Cortex of kidney (tissue), 1 donor: ENCODE measurements at places on chromosomes 3 and 15.

DNA sequence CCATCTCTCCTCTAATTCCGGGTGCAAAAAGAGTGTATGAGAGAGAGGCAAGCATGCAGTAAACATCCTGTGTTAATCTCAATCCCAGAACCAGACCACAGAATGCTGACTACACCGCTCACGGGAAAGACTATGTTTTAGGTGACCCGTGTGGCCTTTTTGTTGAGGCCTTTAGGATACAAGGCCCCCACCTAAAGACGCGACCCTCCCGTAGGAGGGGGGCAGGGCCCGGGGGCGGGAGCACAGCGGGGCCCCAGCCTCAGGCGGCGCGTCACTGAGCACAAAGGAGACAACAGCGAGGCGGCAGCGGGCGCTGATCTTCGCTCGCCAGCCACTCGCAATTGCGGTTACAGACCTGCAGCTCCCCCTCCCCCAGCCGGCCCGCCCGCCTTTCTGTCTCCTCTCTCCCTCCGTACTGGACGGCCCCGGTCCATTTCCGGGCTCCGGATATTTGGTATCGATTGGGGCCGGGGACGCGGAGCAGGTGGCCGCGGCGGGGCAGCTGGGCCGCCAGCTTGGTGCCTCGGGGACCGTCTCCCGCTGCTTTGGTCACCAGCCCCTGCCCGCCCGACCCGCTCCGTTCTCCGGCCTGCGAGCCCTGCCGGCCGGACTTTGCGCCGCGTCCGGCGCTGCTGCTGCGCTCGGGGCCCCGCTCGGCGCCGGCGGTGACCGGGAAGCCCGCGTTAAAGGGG is at the start of gene CCDC50:
TSS of gene CCDC50 (plus strand) at position 433 of the 692 bp plus-strand sequence. CDS start 281 bp downstream, outside the sequence.
- DNase-seq, result no peak

DNA sequence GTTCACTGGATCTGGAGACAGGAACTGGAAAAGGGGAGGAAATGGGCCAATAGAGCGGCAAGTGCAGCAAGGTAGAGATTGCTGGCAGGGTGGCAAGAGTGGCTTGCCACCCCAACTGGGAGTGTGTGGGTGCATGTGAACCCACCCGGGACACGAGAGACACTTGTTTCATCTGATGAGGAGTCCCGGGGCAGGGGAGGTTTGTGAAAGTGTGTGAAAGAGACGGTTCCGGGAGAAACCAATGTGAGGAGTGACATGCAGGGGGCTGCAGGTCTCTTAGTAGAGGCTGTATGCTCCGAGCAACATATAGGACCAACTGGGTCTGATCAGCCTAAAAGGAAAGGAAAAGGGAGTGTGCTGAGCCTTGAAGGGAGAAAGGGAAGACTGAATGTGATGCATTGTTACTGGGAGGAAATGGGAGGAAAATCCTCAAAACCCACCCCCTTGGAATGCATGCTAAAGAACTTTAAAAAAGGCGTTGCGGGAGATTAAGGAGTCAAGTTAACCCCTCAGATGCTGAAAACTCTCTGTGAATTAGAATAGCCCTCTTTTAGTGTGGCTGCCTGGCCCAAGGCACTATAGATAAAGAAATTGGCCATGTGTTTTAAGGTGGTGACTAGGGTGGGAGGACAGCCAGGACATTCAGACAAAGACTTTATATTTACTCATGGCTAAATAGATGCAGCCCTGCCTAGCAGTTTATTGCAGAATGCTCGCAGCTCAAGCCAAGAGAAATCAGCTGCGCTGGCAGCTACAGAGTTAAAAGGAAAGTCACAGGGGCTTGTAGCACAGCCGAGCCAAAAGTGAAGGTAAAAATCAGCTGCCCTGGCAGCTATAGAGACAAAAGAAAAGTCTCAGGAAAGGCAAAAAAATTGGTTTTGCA is 9.1 kb upstream of the SLC9C1 start:
- no peak for DNase-seq

- DNase-seq, result no peak
Measured at GRCh38 chr3:128122013-128122412, 1.6 kb downstream of the RUVBL1 start.

DNA sequence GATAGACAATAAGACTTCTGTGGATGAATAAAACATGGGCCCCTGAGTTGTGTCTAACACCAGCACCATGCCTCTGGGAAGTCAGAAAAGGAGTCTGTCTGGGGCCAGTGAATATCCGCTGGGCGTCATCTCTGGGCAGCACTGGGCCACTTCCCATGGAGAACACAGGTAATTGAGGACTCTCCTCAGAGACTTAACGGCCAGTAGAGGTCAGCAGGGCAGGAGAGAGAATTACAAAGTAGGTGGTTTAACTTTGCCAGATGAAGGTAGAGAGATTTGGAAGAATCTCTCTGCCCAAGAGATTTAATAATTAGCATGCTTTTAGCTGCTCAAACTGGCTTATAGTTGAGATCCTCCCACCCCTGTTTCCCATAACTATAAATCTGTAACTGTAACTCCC is 65.7 kb downstream of the OCA2 start:
- no peak for DNase-seq
